ENCODE measurements at places on chromosomes 7 and 10. TPM values are rescaled to one million over a fixed set of nuclear protein-coding genes. Genes with fewer than 3 reads are reported as not detected.

GRCh38 chr7:40733114-40733513 is 598.3 kb downstream of the SUGCT start:
- DNase-seq, result no peak

GRCh38 chr10:112203328-112204076 is 19.9 kb upstream of the GPAM start:
- DNase-seq, result no peak

SLIT1 gene
- 0.04 TPM for total RNA-seq

TMEM184A gene
- not detected for total RNA-seq
